ENCODE measurements at places on chromosomes 16 and 17. TPM values are rescaled to one million over a fixed set of nuclear protein-coding genes. Genes with fewer than 3 reads are reported as not detected.

GRCh38 chr16:54568906-54569807 is 282.6 kb upstream of the IRX3 start:
- no peak for DNase-seq

- no peak for DNase-seq
These were observed 573.9 kb downstream of the KCNJ18 start for GRCh38 chr17:22266231-22266630.

DNA sequence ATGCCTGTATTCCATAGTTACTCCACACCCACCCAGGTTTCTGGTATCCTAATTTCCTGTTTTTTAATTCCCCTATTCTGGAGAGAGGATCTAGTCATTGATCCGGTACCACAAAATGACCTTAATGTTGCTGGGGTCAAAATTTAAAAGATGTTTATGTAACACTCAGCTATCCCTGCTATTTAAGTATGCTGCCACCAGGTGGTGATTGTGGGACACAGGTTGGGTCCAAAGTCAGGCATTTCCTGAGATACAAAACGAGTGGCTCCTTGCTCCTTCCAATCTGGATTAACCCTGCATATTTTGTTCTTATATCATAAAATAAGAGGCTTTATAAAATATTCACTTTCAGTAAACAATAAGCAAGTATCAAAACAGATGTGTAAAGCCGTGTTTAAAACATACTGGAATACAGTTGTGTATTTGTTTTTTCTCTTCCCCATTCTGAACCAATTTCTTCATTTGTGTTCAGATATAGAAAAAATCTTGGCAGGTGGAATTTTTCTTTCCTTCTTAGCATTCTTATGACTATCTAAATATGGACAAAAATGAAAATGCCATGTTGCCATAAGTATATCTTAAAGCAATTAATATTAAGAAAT is 16.3 kb downstream of the HS3ST4 start:
- no peak for DNase-seq

DNA sequence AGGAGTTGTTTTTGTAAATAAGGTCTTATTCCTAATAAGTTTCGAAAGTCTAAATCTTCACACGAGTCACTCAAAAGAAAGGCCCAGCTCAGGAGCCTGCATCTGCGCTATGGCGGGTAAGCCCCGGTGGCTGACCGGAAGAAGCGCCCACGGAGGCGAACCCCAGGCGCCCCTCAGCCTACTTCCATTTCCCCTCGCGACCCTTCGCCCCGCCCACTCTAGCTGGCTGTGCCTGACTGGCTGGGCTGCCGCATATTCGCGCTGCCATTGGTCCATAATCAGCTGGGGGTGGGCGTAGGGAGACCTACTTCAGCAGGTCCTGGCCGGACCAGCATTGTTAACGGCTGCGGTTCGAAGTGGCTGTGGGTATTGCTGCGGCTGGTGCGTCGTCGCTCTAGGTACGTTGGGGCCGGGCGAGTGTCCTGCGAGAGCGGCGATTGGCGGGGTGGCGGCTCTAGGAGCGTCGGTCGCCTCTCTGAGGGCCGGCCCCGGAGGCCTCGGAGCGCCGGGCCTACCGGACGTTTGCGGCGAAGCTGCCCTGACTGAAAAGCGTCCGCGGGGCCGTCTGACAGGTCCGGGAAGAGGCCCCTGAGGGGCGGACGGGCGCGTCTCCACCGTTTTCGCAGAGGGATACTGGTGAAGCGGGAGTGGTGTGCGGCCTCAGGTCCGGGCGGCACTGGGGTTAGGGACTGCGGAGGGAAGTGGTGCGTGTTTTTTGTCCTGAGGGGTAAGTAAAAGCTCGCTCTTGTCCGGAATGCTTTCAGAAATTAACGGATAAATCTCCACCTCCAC is at the start of gene ATF7IP2:
ATF7IP2 (plus strand) TSS at position 337 of the 792 bp plus-strand sequence. CDS start 44,560 bp downstream, outside the sequence.
- peak; percentile 77 for DNase-seq

DNA sequence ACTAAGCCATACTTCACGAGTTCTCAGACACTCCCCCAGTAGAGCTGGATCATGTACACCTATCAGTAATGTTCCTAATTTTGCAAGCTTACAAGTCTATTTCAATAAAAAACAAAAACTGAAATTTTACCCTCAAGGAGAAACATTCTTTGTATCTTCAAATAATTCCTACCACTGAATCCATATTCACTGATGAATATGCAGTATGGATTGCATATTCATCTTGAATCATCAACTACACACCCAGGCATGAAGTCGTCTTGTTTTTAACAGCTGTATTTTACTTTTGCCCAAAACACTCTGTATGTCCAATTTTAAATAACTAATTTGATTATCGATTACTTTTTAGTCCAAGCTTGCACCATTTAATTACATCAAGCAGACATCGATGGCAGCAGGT is 31.8 kb downstream of the ZDHHC7 start:
- DNase-seq = no peak

DNA sequence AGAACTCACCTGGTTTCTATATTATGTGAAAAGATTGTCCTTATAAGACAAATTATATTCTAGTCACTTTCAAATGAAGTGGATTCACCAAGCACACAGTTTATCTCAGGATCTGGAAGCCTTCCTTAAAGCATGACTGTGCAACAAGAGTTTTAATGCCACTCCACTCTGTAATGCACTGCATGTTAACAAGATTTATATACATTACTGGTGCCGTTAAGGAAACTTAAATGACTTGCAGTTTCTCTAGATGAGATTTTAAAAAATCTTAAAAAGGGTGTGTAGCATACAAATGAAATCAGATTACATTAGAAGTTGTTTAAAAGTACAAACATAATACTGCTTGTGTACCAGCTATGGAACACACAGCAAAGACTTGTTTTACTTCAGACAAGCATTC is 150.8 kb downstream of the SNX11 start:
- DNase-seq = no peak

- no peak for DNase-seq
These were observed 387.5 kb upstream of the HSBP1 start for GRCh38 chr16:83420206-83420760.

DNA sequence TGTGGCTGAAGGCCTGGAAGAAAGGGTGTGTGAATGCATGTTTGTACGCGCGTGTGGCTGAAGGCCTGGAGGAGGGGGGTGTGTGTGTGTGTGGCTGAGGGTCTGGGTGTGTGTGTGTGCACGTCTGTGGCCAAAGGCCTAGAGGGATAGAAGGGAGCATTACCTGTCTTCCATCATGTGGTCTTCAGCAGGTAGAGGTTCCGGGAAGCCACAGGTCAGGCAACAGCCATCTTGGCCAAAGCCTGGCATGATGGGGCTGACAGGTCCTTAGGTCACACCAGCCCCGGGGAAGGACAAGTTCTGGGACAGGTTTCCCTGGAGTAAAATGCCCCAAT is 5.2 kb downstream of the LITAFD start:
- DNase-seq = no peak

- no peak for DNase-seq
These were observed 129.4 kb upstream of the ANKFN1 start for GRCh38 chr17:56023851-56024250.

DNA sequence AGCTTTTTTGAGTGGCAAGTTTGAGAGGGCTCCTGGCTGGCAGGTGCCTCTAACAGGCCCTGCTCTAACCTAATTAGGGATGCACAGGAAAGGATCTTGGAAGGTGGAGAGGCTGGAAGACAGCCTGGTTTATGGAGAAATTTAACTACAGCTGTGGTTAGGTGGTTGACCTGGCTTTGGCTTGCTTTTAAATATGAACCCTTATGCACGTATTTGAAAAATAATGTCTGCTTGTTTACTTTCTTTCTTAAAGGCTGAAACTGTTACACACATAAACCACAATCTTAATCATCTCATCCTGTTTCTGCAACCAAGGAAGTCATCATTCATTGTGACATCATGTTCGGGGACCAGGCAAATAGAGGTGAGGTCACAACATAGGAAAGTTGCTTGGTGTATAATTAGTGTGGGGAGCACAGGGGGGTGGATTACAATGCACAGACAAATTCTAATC is 23.1 kb upstream of the DHRS13 start:
- DNase-seq = no peak

- DNase-seq = no peak
These were observed 1.4 kb upstream of the CA7 start for GRCh38 chr16:66842765-66843164.

DNA sequence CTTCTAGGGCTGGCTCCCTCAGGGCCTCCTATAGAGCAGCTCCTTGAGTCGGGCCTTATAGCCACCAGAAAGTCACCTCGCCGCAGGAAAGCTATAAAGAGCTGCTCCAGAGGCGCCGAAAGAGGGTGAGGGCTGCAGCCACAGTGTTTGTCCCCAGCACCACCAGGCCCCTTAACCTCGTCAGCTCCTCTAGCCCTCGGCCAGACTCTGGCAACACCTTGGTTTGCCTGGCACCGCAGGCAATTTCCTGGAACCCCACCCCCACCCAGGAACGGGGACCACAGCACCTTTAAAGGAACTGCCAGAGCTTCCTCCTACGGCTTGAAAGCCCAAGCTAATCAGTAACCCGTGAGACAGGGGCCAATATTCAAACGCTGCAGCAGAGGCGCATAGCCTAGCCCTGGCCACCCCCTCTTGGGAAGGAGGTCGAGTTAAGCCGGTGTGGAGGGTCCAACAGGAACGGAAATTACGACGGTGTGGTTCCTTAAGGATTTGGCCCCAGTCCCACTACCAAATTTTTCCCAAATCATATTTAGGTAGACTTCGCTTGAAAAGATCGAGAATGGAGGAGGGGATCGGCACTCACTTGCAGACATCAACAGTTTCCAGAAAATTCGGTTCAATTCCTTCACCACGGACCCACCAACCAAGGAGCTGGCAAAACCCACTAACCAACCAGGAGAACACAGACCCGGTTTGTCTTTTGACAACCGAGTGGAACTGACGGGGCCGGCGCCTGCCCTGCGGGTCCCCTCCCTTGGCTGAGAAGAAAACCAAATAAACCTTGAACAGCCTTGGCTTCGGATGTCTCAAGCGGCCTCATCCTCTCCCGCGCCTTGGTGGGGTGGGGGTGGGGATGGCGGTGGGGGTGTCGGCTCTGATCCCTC is 3.0 kb downstream of the HOXB6 start:
- DNase-seq = no peak

- DNase-seq = no peak
These were observed 13.0 kb upstream of the GSE1 start for GRCh38 chr16:85600078-85600477.

- DNase-seq = no peak
These were observed 26.8 kb upstream of the AXIN2 start for GRCh38 chr17:65588181-65588808.

Gene SLC12A4
- total RNA-seq = 39.4 TPM

Gene KRTAP17-1
- not detected for total RNA-seq

Gene SLC52A1
- total RNA-seq = not detected

Gene GPR142
- not detected for total RNA-seq

Measured in omental fat pad (tissue), 4 donors.